ENCODE measurements at places on chromosomes 1 and 21.

DNA sequence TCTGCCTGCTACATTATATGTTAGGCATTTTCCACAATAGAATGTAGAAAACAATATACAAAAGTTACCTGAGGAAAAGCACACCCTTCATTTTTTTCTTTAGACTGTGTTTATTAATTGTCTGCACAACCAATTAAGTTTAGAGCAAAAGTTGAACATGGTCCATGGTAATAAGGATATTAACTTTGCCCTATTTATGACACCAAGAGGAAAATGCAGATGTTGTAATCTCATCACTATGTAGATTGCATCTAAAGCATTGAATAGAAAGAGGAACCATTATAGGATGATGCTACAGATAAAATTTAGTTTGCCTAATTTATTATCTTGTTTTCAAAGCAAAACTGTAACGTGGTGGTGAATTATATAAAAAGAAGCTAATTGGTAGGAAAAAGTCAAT is 59.7 kb upstream of the IGSF5 start:
- no peak for DNase-seq

DNA sequence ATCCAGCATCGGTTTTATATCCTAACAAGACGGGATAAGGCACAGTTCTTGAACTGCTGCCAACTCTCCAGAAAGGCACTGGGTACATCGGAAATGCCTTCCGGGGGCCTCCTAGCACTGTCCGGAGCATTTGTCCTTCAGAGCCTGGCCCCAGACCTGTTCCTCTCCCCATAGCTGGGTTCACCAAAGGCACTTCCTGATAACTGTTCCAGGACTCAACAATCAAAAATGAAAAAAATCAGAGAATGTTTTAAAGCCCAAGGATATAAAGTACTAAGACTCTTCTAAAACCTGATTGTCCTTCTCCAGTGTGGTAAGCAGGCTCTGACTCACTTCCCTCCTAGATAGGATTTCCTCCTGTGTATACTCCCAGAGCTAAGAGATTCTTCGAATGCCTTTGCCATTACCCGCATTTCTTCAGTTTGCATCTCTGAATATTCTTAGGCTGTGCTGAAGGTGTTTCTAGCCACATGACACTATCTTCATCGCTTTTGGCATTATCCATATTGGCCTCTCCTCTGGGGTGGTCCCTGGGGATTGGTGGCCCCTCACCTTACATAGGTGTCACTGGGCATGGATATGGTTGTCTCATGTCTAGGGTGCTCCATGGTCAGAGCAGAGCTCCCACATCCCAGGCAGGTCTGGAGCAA is 112.9 kb downstream of the ZBTB18 start:
- no peak for DNase-seq

GRCh38 chr1:110872745-110873720 is at the start of gene CD53:
Gene CD53, plus strand, starts transcription at chr1:110873148. Its CDS starts 18,261 bp downstream, at chr1:110891409.
- DNase-seq, result peak; percentile 83

DNA sequence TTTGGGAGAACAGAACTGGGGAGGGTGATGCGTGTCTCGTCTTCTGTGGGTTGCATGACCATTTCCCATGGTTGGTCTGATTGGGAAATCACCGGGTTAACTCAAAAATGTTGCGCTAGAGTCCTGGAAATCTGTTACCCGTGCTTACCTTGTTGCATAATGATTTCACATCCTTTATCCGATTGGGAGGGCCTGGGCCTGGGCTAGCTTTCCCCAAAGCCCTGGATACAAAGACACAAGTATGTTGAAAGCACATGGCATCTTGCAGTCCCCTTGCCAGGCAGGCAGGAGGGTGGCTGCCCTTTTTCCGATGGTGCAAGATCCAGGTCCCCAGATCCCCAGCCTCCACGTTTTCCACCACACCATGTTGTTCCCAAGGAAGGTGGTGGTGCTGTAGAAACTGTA is 582 bp downstream of the TRPM2 start:
- DNase-seq, result no peak

GRCh38 chr1:83860490-83861221 is 138.3 kb downstream of the TTLL7 start:
- peak; percentile 70 for DNase-seq

GRCh38 chr1:118503752-118504151 is 318.7 kb upstream of the SPAG17 start:
- no peak for DNase-seq

- DNase-seq, result no peak
These were observed 14.3 kb upstream of the KCNA10 start for GRCh38 chr1:110533230-110533629.

GRCh38 chr1:178046591-178047270 is 47.2 kb upstream of the RASAL2 start:
- DNase-seq, result no peak

DNA sequence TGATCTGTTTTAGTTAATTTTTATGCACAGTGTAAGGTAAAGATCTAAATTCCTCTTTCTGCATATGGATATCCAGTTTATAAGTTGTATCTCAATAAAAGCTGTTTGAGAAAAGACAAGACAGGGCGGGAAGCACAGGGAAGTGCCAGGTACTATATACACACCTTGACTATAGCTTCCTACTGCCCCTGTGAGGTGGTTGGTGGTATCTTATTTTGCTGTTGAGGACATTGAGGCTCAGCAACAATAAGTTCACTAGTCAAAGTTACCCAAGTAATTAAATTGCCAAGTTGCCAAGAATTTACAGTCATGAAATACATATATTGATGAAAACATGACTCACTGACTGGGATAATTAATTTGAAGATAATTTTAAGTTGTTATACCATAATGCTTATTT is 109.1 kb downstream of the CD247 start:
- no peak for DNase-seq

- DNase-seq, result no peak
These were observed 95.2 kb downstream of the PTPN14 start for GRCh38 chr1:214455971-214456867.

DNA sequence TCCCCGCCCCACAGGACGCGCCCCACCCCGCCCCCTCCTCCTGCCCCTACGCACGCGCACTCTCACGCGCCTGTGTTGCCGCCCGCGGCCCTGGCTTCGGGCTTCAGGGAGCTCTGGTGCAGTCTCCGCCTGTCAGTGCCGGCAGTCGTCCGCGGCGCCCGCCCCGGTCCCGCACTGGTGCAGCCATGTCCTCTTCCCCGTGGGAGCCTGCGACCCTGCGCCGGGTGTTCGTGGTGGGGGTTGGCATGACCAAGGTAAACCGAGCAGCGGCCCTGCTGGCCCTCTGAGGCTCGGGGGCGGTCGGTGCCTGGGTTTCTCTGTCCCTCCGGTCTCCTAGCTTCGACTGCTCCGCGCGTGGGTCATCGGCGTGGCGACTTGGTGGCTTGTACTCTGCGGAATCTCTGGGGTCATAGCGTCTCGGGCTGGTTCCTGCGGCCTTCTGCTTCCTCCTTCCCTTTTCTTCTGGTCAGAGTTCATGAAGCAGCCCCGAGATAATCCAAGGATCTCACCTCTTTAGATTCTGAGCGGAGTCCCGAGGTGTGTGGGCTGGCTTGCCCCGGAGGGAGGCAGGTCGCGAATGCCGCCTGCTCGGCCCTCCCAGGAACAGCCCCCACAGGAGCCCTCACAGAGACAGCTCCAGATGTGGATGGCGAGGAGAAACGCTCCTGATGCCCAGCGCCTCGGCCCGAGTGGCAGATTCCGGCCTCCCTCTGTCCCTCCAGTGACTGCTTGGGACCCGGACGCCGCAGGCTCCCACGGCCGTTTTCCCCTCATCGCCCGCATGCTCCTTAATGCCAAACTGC is at the start of gene SCP2:
Gene SCP2 (plus strand): TSS at position 65 of the 803 bp plus-strand sequence. CDS start 121 bp downstream, at position 186.
- DNase-seq, result peak; percentile 79

DNA sequence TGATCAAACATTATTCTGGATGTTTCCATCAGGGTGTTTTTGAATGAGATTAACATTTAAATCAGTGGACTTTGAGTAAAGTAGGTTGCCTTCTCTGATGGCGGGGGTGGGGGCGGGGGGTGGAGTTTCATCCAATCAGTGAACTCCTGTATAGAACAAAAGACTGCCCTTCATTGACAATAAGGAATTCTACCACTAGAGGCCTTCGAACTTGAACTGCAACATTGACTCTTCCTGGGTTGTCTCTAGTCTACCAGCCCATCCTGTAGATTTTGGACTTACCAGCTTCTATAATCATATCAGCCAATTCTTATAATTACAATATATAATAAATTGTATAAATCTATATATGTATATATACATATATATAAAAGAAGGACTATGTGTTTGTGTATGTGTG is 520.4 kb upstream of the CXADR start:
- no peak for DNase-seq

Data from CD4-positive, alpha-beta T cell treated with Interleukin-12 subunit alpha and Interleukin-12 subunit beta, for 1 hour (primary cell).